ENCODE measurements at places on chromosomes 6 and 20.
A peak's percentile ranks its signal among the peaks of the same experiment; 100 is the strongest.

- no peak for DNase-seq
Observed at GRCh38 chr6:69789578-69789977, 7.2 kb downstream of the LMBRD1 start.

DNA sequence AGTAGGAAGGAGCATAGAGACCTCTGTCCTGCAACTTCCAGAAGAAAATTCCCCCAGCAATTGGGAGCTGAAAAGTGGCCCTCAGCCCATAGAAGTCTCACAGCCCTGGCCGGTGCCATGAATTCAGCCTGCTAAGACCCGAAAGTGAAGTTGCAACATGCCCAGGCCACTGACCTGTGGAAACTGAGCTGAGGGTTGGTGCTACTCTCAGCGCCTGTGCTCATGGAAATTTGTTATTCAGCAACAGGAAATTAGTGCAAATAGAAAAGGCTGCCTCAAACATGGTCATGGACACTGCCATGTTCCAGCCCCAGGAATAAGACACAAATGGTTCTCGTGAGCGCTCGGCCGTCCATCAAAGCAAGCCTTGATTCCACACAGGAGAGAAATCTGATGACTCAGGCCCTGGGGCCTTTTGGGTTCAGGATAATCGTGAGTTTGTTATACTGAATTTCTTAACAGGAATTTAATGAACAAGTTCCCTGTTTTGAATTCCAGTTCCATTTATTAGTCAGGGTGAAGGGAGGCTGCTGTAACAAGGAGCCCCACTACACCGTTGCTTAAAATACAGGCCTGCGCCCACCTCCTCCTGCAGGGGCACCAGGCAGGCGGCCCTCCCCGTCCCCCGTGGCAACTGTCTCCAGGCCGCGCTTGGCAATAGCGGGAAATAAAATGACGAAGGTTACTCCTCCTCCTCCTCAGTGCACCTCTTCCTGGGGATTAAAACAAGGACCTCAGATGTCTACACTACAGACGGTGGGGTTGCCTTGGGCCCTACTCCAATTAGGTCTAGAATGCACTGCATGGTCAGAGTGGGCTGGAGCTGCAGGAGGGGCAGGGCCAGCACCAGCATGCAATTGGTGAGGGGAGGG, 152.9 kb downstream of the ERMARD start:
- no peak for DNase-seq

GRCh38 chr6:54621285-54621684, 225.3 kb upstream of the FAM83B start:
- DNase-seq, result no peak

GRCh38 chr20:40945189-40945588, 83.4 kb upstream of the TOP1 start:
- no peak for DNase-seq

GRCh38 chr20:44924541-44924940, 14.7 kb downstream of the PABPC1L start:
- DNase-seq, result no peak

DNA sequence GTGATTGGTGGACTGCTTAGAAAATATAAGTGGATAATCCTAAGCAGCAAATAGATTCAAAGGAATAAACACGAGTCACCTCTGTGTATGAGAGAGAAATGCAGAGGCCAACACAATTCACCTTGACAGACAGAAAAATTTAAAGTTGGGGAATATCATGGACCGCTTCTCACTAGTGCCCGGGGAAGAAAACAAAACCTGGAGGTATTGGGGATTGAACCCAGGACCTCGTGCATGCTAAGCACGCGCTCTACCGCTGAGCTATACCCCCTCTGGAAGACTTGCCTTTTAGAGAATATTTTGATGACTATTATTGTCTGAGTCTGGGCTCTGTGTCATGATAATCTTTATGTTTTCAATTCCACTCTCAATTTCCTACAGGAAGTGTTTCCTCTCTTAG, 111.9 kb downstream of the TRIM27 start:
- no peak for DNase-seq

- DNase-seq, result no peak
Observed at GRCh38 chr6:79574630-79575225, 37.5 kb upstream of the LCA5 start.

- no peak for DNase-seq
Observed at GRCh38 chr6:158037021-158037420, 55.4 kb downstream of the SYNJ2 start.

DNA sequence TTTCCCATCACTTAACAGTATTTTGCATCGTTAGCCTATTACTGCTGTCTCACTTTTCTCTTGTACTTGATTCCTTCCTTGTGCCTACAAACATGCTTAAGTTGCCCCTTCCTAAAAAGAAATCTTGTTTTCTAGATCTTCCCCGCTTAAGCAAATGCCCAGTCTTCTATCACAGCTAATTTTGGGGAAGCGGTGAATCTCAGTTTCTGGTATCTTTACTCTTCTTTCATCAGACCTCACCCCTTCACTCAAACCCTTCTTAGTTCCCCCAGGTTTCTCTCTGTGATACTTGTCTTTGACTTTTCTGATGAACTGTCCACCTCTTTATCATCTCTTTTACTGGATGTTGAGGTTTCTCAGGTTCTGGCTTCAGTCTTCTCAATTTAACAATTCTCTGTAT, 14.2 kb downstream of the VAPB start:
- no peak for DNase-seq

DNA sequence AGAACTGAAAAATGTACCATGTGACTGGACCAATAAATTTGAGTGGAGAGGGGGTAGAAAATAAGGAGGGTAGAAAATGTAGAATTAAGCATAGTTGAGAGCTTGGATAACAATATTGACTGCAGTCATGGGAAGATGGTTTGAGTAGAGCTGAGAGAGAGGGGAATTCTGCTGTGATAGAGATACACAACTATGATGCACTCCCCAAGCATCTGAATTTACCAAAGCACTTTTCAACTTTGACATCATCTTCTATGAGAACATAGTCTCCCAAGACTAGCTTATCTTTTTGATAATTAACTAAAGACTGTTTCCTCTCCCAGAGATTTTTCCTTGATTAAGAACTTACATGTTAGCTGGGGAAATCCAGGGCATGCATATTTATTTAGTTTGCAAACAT, 103.1 kb downstream of the TNFRSF21 start:
- no peak for DNase-seq

DNA sequence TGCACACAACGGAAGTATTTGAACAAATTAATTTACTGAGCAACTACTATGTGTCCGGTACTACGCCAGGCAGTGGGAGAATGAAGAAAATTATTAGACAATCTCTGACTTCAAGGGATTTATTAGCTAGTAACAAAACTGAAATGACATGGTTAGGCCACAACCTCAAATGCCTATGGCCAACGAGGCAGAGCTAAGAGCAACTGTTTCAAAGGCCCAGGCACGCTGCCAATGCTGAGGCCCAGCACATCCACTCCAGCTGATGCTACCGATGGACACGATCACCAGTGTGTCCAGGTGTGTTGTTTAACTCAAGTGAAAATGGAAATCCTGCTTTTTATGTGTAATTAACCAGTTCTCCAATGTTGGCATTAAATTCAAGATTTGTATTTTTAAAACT, 420.9 kb downstream of the PRKN start:
- no peak for DNase-seq

DNA sequence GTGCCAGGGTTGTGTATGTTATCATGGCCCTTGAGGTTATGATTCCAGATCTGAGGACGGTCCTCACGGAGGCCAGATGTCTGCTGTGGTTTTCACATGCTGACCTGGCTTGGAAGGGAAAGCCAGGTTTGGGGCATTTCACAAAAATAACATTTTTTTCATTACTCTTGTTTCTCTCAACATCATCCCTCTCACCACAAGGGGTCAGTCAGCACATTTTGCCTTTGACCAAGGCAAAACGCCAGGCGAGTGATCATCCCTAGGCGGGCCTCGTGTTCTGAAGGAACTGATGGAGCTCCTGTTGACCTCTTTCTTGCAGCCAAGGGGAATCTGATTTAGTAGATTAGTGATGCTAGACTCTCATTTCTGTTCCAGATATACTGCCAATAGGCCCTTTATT, 133.5 kb downstream of the TBC1D7 start:
- DNase-seq, result peak; percentile 31

DNA sequence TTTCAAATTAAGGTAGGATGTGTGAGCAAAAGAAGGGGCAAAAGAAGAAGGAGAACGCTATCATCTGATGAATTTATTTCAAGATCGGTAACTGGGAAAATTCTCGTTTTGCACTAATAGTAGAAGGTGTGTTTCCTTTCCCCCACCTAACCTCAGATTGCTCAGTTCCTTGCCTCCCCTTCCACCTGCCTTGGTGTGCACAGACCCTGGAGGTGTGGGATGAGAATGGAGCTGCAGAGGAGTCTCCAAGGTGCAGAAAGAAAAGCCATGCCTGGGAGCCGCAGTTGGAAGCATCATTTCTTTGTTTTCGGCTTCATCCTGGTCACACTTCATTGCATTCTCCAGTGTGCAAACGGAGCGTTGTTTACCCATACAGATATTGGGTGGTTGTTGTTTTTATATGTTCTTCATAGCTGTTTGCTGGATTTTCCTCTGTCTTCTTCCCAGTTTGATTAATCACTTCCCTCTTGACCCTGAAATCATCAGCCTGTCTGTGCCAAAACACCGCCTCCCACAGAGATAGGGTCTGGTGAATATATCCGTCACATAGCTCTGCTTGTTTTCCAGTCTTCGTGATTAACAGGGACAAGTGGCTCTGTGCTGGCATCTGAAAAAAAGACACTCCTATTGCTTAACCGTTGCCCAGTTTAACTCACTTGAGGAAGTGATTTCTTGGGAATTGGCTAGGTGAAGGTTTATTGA, 40.2 kb upstream of the NEDD9 start:
- DNase-seq, result no peak

DNA sequence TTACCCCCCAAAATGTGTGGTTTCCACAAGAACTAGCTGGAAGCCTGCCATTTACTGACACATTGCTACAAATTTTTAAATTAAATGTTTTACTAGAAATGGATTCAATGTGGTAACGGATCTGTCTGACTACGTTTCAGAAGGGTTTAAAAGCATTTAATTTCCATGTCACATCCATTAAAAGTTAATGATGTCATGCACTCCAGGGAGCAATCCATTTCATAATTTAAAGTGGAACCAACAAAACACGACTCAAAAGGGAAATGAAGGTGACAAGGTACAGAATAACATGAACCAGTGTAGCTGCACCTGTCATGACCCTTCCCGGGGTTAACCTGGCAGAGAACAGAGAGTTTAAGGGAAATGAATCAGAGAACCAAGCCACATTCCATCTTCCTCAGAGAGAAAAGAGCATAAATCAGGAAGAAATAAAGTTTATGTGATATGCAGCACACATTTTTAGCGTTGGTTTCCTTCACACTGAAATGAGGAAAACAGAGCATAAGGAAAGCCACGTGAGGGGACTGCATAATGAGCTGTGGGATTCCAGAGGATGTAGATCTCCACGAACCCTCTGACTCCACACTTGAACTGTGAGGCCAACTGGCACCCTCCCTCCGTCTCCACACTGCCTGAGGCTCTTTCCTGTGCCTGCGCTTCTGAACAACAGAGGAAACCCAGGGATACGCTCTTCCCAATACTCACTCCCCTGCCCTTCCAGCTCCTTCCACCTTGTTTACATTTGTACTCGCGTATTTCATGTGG, 170.3 kb upstream of the AHI1 start:
- no peak for DNase-seq

- no peak for DNase-seq
Observed at GRCh38 chr6:40232698-40233097, 298.4 kb upstream of the MOCS1 start.

- no peak for DNase-seq
Observed at GRCh38 chr6:83756565-83756964, 47.7 kb upstream of the SNAP91 start.

- no peak for DNase-seq
Observed at GRCh38 chr6:21164768-21165326, 428.7 kb upstream of the SOX4 start.

- DNase-seq, result no peak
Observed at GRCh38 chr6:139448051-139448649, 73.7 kb upstream of the CITED2 start.

DNA sequence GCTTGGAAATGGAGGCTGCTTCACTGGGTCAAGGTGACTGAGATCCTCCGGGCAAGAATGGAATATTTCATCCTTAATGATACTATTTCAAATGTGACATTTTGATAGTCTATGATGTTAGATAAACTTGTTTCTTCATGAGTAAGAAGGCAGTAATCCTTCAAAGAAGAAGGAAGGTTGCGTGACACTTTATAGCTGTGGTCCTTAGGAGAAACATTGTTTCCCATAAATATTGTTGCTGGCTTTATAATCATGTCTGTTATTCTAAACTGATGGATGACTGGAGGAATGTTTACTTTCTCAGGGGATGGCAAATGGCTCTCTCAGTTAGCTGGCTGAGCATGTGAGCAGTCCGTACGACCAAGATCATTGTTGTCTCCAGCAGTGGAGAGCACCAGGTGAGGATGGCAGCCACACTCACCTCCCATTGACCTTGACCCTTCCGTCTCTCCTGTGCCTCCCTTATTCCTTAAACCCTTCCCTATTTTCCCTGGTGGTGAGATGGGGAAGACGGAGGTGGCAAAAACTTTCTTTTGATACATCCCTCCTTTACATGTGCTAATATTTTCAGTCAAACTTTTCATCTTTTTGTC, 171.2 kb upstream of the OLIG3 start:
- DNase-seq, result no peak

- no peak for DNase-seq
Observed at GRCh38 chr6:161918628-161919205, 644.9 kb upstream of the AGPAT4 start.

- no peak for DNase-seq
Observed at GRCh38 chr6:87908978-87909811, 138.4 kb upstream of the SPACA1 start.

- DNase-seq, result no peak
Observed at GRCh38 chr20:51058017-51058416, 35.1 kb upstream of the KCNG1 start.

DNA sequence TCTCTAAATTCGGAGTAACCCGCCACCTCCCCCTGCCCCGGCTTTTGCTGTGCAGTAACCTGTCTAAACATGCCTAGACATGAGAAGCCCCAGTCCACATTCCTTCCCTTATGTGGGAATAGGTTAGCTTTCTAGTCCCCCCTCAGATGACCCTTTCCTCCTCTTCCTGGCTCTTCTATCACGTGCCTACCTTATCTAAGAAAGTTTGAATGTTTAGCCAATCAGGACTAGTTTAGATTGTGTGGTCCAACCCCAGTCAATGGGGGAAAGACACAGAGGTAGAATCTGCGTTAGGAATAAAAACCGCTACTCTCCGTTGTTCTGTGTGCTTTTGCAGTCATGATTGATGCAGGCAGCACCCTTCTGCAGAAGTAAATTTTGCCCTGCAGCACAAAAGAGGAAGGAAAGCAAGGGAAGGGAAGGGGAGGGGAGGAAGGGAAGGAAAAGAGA, 69.0 kb upstream of the CD93 start:
- DNase-seq, result no peak

- DNase-seq, result no peak
Observed at GRCh38 chr6:20696676-20697075, 162.4 kb downstream of the CDKAL1 start.

GRCh38 chr20:52143277-52143676, 48.3 kb downstream of the ZFP64 start:
- no peak for DNase-seq

Measured in activated T-cell treated with anti-CD3 and anti-CD28 coated beads, Interleukin-2, amount 50 U/mL, for 48 hours (primary cell).